ENCODE measurements at places on chromosomes 16 and 17.

- no peak for DNase-seq
Observed at GRCh38 chr17:81578038-81578441, 25.9 kb upstream of the FAAP100 start.

DNA sequence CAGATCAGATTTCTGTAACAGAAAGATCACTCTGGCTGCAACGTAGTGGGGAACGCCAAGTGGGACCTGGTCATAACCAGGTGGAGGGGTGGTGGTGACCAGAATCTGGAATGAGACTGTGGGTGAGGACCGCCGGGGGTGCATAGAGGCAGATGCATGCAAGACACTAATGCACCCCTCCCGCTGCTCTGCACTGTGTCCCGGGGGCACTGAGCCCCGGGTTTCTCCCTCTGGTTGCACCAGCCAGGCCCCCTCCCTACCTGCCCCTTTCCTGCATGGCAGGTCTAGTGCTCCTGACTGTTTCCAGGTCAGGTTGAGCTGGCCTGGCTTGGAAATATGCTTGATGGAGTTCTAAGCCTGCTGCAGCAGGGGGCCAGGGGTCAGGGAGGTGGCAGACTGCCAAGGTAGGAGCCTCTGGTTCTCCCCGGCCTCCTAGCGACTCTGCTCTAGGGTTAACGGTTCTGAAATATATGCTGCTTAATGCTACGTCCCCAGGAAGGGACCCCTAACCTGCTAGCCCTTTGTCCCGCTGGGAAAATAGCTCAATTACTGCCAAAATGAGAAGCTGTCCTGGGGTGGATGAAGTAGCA lies 94.3 kb downstream of the SDK2 start:
- no peak for DNase-seq

GRCh38 chr17:57097832-57098421 lies 12.9 kb downstream of the AKAP1 start:
- peak; percentile 48 for DNase-seq

DNA sequence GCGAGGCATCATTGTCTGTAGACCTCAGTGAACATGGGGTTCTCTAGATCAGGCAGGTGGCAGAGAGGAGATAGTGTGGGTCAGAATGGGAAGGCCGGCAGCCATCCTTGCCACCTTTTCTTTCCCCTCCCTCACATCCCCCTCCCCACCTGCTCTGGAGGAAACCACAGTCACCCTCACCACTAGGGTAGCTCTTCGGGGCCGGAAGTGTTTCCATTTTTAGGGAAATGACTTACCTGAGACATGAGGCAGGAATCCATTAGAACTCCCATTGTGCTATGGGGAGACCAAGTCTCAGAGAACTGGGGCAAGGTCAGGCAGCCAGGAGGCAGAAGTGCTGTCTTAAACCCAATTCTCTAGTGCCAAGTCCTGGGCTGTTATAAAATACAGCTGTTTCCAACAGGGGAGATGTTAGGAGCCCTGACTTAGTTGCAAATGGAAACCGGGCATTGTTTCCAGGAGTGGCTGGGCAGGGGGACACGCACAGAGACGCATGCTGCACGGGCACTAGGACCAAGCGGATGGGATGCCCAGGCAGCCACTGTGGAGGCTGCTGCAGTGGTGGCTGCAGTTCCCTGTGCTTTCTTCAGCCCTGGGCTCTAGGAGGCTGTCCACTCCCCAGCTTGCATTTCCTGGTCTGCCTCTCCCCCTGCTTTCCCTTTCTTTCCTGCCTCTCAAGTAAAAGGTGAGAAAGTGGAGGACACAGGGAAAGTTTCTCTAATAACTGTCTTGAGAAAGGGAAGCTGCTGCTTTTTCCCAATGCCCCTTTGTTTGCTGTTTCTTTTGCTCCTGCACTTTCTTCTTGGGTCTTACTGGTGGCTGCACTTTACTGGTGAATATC lies 2.8 kb downstream of the HAS3 start:
- DNase-seq, result no peak

DNA sequence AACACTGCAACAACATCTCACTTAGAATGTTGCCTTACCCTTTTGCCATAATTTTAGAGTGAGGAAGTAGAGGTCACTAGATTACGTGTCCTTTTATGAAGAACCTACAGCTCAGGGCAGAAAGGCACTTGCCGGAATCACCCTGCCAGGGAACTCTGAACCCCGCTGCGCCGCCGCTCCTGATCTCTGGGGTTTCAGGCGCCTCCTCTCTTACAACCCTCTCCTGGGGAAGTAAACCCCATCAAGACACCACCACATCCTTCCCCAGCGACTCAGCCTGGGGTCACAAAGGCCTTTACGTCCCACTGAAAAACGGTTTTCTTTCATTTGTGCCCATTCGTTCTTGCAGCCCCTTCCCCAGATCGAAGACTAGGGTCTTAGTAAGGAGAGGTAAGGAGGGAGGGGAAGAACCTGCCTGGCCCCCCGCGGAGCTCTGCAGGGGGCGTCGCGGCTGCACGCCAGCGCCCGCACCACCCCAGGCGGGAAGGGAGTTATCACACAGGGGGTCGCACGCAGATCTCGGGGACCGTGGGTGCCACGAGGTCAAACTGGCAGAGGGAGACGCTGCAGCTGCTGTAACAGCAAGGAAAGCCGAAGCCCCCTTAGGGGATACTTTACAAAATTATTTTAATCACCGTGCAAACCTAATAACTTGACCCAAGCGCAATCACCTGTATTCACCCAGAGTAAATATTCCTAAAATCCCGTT lies 1.0 kb upstream of the HLF start:
- DNase-seq, result no peak

DNA sequence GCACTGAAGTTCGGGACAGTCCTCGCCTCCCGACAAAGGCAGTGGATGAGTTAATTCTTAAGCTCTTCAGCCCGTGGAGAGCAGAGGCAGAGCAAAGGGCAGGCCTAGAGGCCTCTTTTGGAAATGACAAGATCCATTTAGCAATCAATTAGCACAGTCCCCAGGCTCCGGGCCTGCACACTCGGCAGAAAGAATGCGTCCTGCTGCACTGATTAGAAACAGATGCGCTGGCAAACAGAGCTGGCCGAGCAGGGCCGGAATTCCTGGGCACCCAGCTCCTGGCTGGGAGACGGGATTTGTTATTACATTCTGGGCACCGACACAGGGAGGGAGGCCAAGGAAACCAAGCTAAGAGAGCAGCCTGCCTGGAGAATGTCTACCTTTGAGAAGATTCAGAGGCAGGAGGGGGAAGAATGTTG lies 162.9 kb downstream of the COPRS start:
- DNase-seq, result peak; percentile 83

DNA sequence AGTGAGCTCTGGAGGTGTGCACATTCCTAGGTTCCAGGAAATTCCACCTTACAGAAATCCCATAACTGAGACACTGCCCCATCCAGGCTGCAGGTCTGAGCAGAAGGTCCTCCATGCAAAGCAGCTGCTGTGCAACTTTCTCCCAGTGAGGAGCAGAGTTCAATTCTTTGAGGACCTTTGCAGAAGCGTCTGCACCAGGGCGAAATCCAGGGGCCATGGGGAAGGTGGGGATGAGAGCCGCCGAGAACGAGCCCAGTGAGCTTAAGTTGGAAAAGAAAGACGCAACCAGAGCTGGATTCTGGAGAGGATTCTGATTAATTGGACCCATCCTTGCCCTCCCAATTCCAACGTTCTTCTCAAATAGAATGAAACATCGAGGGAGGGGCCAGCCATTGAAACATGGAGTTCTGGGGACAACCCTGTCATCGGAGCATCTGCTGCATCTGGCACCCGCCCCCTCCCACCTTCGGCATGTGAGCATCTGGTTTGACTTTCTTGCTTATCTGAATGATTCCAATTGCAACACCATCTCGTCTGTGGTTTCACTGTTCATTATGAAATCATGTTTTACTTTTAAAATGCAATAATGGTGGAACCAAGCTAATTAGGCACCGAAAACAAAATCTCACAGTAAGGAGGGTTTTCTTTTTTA lies 190.6 kb upstream of the FOXF1 start:
- DNase-seq, result no peak

GRCh38 chr16:24996731-24997130 lies 18.4 kb downstream of the ARHGAP17 start:
- DNase-seq, result no peak

DNA sequence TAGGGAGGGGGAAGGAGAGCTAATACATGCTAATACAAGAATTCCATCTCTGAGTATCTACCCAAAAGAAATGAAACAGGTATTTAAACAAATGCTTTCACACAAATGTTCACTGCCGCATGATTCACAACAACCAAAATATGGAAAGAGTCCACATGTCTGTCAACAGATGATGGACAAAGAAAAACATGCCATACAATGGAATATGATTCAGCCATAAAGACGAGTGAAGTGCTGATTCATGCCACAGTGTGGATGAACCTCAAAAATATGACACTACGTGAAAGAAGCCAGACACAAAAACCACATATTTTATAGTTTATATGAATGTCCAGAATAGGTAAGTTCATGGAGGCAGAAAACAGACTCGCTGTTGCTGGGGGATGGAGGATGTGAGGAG lies 321.4 kb downstream of the FOXL1 start:
- DNase-seq, result no peak

- DNase-seq, result peak; percentile 88
Observed at GRCh38 chr17:19448341-19449268, 37.6 kb downstream of the RNF112 start.

DNA sequence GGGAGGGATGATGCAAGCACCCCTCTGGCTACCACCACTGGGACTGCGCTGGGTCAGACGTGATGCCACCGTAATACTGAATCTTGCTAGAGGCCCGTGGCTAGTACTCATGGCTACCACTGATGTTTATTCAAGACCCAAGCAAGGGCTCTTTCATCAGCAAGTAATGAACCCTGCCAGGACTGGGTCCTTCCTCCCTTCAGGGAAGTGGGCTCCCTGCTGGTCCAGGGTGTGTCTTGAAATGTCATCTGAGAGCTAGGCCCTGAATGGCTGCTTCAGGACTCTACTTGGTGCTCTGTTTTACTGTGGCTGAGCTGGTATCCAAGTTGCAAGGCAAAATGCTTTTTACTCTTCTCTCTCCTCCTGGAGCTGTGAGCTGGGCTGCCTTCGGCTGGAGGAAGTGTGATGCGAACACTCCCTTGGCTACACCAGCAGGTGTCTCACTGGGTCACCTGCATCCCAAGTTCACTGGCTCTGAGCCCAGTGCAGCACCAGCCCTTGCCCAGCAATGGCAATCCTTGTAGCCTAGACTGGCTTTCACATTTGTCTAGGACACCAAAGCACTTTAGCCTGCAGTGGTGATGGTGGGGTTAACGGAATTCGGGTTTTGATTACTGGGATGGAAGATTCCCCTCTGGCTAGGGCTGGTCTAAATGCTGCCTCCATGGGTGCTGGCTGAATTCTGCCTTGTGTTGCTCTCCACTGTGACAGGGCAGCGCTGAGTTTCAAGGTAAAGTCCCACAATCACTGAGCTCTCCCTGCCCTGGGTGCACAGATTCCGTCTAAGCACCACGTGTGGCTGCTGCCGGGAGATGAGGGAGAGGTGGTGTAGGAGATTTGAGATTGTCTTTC lies 98.6 kb downstream of the USP22 start:
- no peak for DNase-seq

DNA sequence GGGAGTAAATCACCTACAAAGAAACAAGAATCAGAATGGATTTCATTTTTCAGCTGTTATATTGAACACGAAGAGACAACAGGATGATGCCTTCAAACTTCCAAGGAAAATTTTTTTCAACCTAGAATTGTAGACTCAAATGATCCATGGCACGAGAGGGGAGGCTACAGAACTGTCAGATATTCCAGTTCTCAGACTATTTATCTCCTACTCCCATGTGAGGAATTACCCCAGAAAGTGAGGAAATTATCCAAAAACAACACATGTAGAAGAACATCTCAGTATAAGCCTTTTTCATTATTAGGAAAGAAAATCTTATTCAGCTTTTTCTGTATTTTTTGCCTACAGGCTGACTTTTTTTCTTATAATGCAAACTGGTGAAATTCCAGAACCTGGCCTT lies 5.5 kb upstream of the ASGR2 start:
- no peak for DNase-seq

GRCh38 chr16:62041401-62041800 lies 5.2 kb upstream of the CDH8 start:
- DNase-seq, result no peak

DNA sequence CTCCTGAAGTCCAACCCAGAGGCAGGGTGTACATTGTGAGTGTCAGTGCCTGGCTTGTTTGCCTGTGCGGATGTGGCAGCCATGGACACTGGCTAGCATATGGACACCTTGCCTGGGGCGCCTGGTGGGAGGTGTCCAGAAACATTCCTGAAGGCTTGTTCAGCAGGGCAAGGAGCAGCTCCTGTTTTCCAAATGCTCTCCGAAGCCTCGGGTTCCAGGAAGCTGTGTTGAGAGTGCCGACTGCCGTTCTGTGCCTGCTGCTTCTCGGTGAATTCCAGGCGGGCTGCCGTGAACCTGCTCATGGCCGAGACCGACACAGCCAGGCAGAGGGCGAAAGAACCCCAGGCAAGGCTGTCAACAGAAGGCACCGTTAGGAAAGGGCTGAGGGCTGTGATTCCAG lies 10.9 kb upstream of the DHRS7C start:
- no peak for DNase-seq

GRCh38 chr16:68128577-68129305 lies 43.6 kb downstream of the NFATC3 start:
- DNase-seq, result no peak

DNA sequence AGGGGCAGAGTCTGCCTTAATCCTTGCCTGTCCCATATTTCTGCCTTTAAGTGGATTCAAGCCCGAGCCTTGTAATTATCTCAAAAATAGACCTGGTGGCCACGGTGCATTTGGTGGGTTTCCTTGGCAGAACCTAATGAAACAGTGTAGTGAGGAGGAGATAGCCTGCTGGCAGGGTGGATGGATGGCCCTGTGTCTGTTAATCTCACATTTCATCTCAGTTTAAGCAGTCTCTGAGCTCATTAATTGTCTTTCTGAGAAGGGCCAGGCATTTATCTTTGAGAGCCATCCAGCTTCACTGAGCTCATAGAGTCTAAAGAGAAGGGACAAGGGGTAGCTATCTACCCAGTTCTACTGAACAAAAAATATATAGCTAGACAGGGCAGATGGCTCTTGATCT lies 364.0 kb upstream of the EEF2KMT start:
- no peak for DNase-seq

- DNase-seq, result no peak
Observed at GRCh38 chr17:9880582-9880999, 24.5 kb downstream of the RCVRN start.

Data from skeletal muscle cell (primary cell).